ENCODE measurements at places on chromosomes 5 and 9.

GRCh38 chr5:1187234-1187949, 14.0 kb upstream of the SLC6A19 start:
- no peak overlapping the region for H3K4me3 ChIP-seq
- H3K27ac ChIP-seq = no peak overlapping the region
- H3K36me3 ChIP-seq = no peaks in the 10 kb centered on the region

DNA sequence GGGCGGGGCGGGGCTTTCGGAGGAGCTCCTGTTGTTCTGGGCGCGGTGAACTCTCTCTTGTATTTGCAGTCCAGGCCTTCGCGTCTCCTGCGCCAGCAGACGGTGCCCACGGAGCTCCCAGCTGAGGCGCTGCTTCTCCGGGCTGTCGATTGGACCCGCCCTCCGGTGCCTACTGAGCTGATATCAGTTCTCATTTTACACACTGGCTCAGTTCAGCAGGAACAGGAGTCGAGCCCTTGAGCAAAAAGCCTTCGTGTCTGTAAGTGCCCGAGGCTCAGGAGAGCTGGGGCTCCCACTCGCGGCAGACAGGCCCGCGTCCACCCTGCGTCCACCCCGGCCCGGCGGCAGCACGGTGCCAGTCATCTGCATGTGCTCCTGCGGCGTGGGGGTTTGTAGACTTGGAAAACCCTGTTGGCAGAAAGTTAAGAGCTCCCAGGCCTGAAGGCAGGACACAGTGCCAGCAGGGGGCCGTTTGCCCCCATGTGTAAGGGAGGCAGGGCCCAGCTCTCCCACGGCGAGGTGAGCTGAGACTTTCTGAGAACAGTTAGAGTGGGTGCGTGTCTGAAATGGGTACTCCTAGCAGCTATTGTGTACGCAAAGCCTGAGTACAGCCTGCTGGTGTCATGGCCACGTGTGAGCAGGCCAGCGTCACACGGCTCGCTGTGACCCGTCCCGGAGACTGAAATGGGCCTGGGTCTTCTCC, 231.5 kb downstream of the FANCC start:
- no peaks in the 10 kb centered on the region for H3K27me3 ChIP-seq
- no peaks in the 10 kb centered on the region for H3K4me1 ChIP-seq
- H3K4me3 ChIP-seq = no peak overlapping the region

GRCh38 chr5:6424110-6424659, 24.5 kb upstream of the UBE2QL1 start:
- H3K27ac ChIP-seq = no peak overlapping the region
- no peaks in the 10 kb centered on the region for H3K4me1 ChIP-seq
- DNase-seq = no peak
- no peak overlapping the region for H3K4me3 ChIP-seq

DNA sequence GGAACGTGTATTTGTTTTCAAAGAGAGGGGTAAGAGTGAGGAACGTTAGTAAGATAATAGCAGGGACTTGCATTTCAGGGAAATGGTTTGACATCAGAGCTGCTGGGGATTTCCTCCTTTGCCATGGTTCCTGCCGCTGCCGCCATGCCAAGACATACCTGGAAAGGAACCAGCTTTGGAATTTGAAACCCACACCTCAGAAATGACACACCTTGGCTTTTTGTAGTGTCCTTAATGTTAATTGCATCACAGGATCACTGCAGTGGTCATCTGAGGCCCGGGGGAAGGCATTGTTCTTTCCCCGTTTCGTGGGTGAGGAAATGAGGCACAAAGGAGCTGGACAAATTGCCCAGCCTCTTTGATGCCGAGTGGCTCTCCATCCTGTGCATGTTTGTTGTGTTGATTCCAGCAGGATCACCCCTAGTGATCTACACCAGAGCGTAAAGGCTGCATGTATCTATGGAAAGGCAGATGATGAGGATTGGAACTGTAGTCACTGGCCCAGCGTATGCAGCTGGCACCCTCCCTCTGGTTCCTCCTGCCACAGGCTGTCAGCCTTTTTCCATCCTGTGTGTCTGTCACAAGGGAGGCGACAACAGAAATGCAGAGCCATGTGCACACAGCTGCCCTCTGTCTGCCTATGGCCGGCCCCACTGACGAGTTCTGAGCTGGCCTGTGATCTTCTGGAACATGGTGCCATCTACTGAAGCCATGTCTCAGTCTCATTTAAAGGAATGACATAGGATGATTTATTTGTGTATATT, 37.8 kb downstream of the SLC46A2 start:
- no peak overlapping the region for H3K4me3 ChIP-seq
- no peak overlapping the region for H3K27ac ChIP-seq
- no peaks in the 10 kb centered on the region for H3K27me3 ChIP-seq
- DNase-seq = no peak

DNA sequence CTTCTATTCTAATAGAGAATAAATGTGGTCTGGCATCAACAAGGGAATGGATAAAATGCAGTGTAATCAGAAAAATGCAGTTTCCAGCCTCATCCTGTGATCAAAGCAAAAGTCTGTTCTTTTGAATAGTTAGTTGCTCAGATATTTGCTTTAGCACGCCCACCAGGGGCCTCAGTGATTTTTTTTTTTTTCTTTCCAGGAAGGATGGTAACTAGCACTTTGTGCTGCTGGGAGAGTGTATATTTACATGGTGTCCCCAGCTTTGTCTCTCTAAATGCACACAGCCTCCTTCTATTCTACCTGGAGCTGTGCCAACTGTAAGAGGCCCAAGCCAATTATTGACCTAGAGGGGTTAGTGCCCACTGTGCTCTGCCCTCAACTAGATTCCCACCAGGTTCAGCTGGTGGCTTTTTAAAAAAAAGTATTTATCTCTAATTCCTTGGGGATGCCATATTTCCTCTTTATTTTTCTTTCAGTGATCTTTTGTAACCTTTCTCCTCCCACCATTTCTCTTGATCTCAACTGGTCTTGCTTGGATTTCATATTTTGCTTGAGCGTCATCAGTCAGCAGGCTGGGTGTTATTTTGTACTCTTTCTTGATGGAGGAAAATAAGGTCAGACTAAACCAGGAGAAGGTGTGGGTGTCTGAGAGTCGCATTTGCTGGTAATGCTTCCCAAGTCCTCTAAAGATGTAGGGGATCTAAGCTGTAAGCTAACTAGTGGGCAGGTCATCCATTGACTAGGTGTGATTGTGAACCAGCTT, 193.0 kb upstream of the C9orf72 start:
- no peaks in the 10 kb centered on the region for H3K4me1 ChIP-seq
- no peak overlapping the region for H3K27ac ChIP-seq
- no peak for DNase-seq
- H3K4me3 ChIP-seq = no peak overlapping the region
- H3K36me3 ChIP-seq = no peaks in the 10 kb centered on the region

GRCh38 chr9:128316421-128316820, 5.8 kb downstream of the TRUB2 start:
- no peak overlapping the region for H3K27ac ChIP-seq
- no peak for DNase-seq
- peaks cover 48% of the 10 kb centered on the region for H3K36me3 ChIP-seq
- H3K4me3 ChIP-seq = no peak overlapping the region
- peaks cover 3% of the 10 kb centered on the region for H3K4me1 ChIP-seq

DNA sequence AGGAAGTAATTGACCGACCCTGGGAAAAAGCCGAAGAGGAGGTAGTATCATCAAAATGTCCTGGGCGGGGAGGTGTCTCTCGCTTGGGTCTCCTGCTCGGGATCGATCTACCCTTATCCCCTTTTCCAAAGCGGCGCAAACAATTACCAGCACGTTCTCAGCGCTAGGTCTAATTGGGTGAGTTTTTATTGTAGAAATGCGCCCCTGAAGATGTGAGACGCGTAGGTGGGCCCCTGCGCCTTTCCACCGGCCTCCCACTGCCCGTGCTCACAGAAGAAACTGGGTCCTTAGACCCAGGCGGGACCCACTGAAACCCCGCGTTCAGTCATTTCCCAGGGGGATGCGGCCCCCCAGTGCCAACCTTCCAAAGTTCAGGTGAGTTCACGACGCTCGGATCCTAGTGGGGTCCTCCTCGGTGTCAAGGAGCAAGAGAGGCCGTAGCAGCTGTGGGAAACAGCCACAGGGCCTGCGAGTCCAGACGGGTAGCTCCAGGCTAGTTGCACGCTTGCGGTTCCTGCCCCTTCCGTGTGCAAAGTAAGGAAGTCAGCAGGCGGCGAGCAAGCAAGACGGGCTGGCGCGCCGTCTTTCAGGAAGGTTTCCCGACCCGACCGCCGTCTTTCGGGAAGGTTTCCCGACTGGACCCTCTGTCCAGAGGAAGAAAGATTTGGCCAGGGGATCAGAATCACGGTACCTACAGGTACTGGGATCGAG, 1.5 kb downstream of the SMIM32 start:
- H3K4me1 ChIP-seq = no peaks in the 10 kb centered on the region
- no peak overlapping the region for H3K4me3 ChIP-seq
- H3K36me3 ChIP-seq = no peaks in the 10 kb centered on the region
- no peak overlapping the region for H3K27ac ChIP-seq
- DNase-seq = no peak

DNA sequence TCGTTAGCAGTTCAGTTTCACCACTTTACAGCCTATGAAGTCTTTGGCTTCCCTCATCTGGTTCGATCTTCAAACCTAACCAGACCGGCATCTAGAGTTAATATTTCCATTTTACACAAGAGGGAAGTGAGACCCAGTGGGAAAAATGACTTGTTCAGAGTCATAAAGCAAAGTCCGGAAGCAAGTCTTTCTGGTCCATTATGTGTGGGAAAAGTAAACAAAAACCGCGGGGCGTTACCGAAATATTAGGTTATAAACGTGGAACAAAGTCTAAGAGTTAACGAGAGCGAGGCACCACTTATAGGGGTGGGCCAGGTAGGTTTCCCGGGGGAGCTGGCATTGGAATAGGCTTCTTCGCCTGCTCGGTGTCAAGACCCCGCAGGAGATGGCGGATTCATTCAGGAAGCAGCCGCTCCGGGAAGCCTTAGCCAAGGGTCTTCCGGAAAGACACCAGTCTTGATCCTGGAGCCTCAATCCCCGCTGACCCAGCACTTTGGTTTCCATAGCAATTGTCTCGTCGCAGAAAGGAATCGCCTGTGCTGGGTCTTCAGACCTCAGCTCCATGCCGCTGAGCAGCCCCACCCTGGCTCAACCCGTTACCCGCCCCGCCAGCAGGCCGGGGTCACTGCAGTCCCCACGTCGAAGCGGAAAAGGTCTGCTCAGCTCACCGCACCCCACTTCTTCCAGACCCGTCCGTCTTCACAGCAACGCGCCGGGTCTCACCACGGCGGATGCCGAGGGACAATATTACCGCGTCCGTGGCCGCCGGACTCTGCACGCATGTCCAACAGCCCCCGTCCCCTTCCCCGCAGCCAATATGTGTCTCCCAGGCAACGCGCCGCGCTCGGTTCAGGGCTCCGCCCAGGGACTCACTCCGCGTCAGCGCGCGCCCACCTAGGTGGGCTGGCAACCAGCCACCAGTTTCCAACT, at the start of gene C5orf52:
Gene C5orf52, plus strand, starts transcription at position 872 of the 930 bp plus-strand sequence. CDS start 82 bp downstream, outside the sequence.
- no peak within 1 kb of the TSS for H3K27ac ChIP-seq
- H3K4me1 ChIP-seq = peaks cover 16% of the 10 kb centered on the region
- DNase-seq = no peak
- peak within 1 kb of the TSS; percentile 71 for H3K4me3 ChIP-seq
- H3K36me3 ChIP-seq = no peaks in the 10 kb centered on the region

- peaks cover 9% of the 10 kb centered on the region for H3K27me3 ChIP-seq
- no peak overlapping the region for H3K27ac ChIP-seq
These were observed 54.4 kb upstream of the SH3PXD2B start for GRCh38 chr5:172508471-172509404.

- no peaks in the 10 kb centered on the region for H3K27me3 ChIP-seq
- H3K27ac ChIP-seq = no peak overlapping the region
- no peaks in the 10 kb centered on the region for H3K36me3 ChIP-seq
These were observed 560.0 kb downstream of the BRINP1 start for GRCh38 chr9:118809160-118809625.

- DNase-seq = no peak
- H3K36me3 ChIP-seq = no peaks in the 10 kb centered on the region
- no peak overlapping the region for H3K27ac ChIP-seq
- no peaks in the 10 kb centered on the region for H3K4me1 ChIP-seq
- no peaks in the 10 kb centered on the region for H3K27me3 ChIP-seq
These were observed 6.4 kb downstream of the ENTPD8 start for GRCh38 chr9:137434498-137435380.

GRCh38 chr9:101455656-101456240, 20.2 kb upstream of the ALDOB start:
- no peak for DNase-seq
- no peaks in the 10 kb centered on the region for H3K36me3 ChIP-seq
- peaks cover 3% of the 10 kb centered on the region for H3K27me3 ChIP-seq
- H3K27ac ChIP-seq = no peak overlapping the region

GRCh38 chr5:133034064-133034463, 7.7 kb upstream of the ZCCHC10 start:
- H3K4me3 ChIP-seq = no peak overlapping the region
- no peaks in the 10 kb centered on the region for H3K27me3 ChIP-seq
- no peak overlapping the region for H3K27ac ChIP-seq
- no peak for DNase-seq
- H3K4me1 ChIP-seq = peaks cover 4% of the 10 kb centered on the region
- no peaks in the 10 kb centered on the region for H3K36me3 ChIP-seq

GRCh38 chr5:35294976-35295375, 64.7 kb upstream of the PRLR start:
- H3K4me3 ChIP-seq = no peak overlapping the region
- no peak overlapping the region for H3K27ac ChIP-seq
- no peak for DNase-seq

- no peaks in the 10 kb centered on the region for H3K4me1 ChIP-seq
- H3K4me3 ChIP-seq = no peak overlapping the region
- H3K27me3 ChIP-seq = no peaks in the 10 kb centered on the region
- no peak for DNase-seq
These were observed 24.4 kb upstream of the GPR151 start for GRCh38 chr5:146540414-146540813.

DNA sequence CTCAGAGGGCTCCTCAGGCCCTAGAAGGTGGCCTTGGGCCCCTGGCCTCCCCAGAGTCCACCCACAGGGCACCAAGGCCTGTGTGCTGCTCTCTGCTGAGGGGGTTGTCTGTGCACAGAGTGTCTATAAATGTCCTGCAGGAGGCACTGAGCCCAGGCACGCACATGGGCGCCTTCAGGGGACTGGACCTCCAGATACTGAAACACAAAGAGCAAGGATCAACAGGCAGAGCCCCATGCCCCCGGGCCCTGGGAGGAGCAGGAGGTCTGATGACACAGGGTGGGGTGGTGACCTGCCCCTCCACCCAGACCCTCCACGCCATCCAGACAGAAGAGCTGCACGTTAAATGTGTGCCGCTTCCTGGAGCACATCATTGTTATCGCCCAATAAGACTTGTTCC, 64.6 kb upstream of the SIMC1 start:
- no peaks in the 10 kb centered on the region for H3K4me1 ChIP-seq
- H3K27ac ChIP-seq = no peak overlapping the region
- H3K27me3 ChIP-seq = peaks cover 14% of the 10 kb centered on the region
- no peaks in the 10 kb centered on the region for H3K36me3 ChIP-seq
- DNase-seq = no peak

DNA sequence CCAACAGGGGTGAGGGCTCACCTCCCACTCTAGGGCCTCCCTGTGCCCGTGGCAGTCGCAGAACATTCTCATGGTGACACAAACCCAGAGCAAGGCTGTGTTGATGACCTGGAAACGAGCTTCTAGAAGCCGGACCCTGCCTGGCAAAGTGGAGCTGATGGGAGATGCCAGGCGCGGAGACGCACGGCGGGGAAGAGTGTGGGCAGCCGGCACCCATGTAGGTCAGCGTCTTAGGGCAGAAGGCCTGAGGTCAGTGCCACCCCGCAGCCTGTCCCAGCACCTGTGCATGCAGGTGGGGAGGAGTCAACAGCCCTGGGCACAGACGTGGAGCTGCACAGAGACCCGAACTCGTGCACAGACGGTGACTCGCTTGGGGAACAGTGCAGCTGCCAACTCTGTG, 5.4 kb downstream of the SLC6A18 start:
- DNase-seq = no peak
- no peak overlapping the region for H3K4me3 ChIP-seq
- H3K36me3 ChIP-seq = no peaks in the 10 kb centered on the region
- no peaks in the 10 kb centered on the region for H3K4me1 ChIP-seq
- H3K27ac ChIP-seq = no peak overlapping the region

GRCh38 chr5:78213799-78214198, 80.7 kb downstream of the AP3B1 start:
- H3K27ac ChIP-seq = no peak overlapping the region
- no peak overlapping the region for H3K4me3 ChIP-seq
- no peaks in the 10 kb centered on the region for H3K27me3 ChIP-seq
- no peaks in the 10 kb centered on the region for H3K4me1 ChIP-seq

Data from CD4-positive, alpha-beta T cell (primary cell).